ENCODE measurements at places on chromosomes 1 and 21.

DNA sequence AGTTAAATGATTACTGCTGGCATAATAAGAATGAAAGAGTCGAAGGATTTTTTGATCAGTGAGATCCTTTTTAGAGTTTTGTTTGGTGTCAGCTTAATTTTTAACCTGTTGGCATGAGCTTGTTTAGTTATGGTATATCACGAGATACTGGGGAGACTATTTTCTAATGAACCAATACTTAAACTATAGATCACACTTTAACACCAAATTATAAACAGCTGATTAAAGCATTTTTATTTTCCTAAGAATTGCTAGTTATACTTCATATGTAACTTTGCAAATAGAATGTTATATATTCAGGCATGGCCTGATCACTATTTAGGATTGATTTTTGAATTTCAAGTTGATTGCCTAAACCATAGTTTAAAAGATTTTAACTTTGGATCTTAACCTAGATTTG lies 6.0 kb downstream of the DDX20 start:
- no peak for DNase-seq

GRCh38 chr1:16905110-16905867 lies 9.5 kb downstream of the RNU1-2 start:
- DNase-seq, result no peak

DNA sequence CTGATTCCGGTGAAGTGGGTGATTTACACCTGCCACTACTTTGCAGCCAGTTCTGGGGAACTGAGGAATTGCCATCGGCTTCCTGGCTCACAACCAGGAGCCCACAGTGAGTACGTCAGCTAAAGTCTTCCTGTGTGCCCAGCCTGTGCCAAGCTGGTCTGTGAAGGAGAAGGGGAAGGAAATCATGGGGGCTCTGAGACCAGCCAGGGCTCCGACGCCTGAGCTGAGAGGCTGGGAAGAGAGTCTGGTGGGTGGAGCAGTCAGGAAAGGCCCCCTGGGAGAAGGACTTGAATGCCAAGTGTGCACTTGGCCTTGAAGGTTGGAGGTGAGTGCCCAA lies 1.2 kb downstream of the LURAP1 start:
- DNase-seq, result no peak

DNA sequence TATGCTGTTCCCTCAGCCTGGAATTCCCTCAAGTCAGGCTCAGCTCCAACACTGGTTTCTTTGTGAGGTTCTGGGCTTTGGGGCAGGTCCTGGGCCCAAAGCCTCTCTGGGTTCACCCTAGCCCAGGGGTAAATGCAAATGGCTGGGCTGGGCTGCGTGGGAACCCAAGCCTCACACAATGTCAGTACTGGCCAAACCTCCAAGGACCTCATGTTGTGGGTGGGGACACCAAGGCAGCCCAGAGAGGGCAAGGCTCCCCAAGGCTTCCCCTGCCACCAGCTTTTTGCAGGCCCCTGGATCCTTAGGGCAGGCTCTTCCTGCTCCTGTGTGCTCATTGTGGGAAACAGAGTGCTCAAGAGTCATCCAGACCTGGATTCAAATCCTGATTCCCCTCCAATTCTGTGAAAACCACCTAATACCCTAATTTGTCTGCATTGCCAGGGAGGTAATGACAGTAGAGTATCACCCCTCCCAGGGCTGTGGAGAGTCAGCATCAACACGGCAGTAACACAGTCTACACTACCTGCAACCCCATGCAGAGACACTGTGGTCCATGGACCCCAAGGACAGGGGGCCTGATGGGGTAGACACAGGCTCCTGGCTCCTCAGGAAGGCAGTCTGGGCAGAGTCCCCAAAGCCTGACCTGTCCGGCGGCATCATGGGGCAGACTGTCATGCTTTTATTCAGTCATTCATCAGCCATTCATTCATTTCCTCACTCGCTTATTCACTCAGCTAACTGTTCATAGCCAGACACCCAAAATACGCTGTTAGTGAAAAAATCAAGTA lies 85.7 kb downstream of the DMRTB1 start:
- DNase-seq, result no peak

DNA sequence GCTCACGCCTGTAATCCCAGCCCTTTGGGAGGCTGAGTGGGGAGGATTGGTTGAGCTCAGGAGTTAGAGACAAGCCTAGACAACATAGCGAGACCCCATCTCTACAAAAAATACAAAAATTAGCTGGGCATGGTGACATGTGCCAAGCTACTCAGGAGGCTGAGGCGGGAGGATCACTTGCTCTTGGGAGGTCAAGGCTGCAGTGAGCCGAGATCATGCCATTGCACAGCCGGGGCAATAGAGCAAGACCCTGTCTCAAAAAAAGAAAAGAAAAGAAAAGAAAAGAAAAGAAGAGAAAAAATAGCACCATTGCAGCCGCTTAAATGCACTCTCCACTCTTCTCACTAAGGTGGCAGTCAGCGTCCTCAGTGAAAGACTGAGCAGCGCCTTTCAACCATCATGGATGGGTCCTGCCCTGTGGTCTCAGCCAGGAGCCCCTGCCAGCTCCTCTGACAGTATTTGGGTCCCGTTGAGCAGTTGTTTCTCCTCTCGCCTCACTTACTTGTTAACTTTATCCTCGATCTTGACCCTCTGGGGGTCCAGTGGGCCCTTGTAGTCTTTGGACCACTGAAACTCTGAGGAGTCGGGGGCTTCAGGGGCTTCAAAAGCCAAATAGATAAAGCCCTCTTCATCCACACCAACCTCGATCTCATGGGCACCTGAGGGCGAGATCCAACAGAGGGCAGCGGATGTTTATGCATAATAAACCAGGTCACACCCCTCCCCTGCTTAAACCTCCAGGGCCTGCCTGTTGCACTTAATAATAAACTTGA lies 36.9 kb downstream of the MYOM3 start:
- peak; percentile 52 for DNase-seq

- no peak for DNase-seq
Measured at GRCh38 chr1:203199816-203200571, 13.5 kb upstream of the CHI3L1 start.

DNA sequence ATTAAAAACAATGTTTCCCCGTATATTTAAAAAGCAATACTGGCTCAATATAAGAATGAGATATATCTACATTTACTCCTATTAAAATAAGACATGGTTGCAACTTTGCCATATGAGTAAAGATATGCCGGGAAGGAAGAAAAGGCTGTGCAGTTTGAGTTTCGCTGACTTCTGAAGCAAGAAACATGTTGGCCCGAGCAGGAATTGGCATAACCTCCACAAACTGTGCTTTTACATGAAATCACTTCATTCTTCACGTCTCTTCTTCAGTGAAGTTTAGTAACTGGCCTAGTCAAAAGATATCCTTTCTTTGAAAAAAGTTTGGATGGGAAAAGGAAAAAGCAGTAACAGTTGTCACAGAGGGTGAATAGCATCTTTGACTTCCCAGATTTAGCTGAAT lies 342.0 kb downstream of the PBX1 start:
- DNase-seq, result no peak

DNA sequence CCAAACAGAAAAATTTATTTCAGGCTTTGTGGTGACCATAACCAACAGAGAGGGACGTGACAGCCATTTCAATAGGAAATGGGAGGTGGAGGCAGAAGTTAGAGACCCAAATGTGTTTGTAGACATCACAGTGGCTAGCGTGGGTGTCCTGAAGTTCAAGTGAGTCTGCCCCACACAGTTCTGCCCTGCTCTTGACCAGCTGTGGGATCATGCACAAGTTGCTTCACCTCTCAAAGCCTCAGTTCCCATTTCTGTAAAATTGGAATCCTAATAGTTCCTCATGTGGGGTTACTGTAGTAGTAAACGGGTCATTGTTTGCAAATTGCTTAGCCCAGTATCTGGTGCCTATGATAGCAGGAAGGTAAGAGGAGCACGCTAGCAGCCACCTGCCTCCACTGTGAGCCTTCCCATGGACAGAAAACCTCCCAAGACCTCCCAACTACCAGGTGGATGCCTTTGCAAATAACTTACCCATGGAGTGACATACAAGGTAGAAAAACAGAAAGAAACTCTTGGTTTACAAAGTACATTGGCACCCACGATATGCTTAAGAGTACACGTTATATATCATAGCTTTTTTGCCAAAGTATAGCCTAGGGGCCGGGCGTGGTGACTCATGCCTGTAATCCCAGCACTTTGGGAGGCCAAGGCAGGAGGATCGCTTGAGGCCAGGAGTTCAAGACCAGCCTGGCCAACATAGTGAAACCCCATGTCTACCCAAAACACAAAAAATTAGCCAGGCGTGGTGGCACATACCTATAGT lies 29.1 kb downstream of the FHAD1 start:
- no peak for DNase-seq

DNA sequence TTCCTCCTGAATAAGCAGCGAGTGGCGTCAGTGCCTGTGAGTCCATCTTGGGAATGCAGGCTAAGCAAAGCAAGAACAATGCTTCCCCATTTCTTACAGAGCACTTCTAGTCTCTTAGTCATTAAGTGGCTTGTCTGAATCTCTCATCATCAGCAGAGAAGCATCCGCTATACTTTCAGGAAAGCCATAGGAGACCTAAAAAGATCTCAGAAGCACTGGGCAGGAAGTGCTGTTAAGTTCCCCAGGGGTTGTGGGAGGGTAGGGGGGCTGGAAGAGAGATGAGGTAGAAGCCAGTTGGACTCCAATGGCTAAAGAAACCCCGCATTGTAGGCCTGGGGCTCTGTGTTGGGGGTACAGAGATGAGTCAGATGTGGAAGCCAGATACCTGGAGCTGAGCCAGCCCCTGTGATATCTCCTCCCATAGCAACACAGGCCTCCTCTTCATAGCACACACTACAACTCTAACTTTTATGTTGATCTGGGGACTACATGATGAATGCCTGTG lies 44.9 kb downstream of the SYT6 start:
- DNase-seq, result no peak

- DNase-seq, result no peak
Measured at GRCh38 chr1:169048043-169048442, 58.4 kb upstream of the ATP1B1 start.

GRCh38 chr1:232891071-232891470 lies 59.3 kb upstream of the NTPCR start:
- DNase-seq, result no peak

DNA sequence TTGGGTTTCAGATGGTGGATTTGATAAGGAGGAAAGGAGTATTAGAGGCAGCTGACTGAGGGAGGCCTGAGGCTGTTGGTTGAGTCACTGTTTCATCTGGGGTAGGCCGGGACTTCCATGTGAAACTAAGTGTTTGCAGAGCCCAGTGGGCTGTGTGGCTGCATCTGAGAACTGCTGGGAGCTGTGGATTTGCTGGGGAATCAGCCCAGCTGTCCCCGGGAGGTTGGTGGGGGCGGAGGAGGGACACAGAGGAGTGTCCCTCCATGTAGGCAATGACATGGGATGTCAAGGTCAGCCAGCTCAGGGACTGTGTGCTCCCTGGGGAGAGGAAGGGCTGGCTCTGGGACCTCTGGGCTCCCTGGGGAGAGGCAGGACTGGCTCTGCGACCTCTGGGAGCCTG lies 36.4 kb downstream of the SLC2A7 start:
- DNase-seq, result no peak

GRCh38 chr1:43441894-43442637 lies 11.7 kb downstream of the HYI start:
- DNase-seq, result no peak
